Daoy (cell line): ENCODE measurements at places on chromosomes 1 and 21. TPM values are rescaled to one million over a fixed set of nuclear protein-coding genes. Genes with fewer than 3 reads are reported as not detected.

SLC22A15 gene
- total RNA-seq: 1.4 and 7.0 TPM in 2 replicates

THEM5 gene
- total RNA-seq: not detected in 2 replicates

TFF1 gene
- total RNA-seq: not detected in 2 replicates

KCNJ9 gene
- total RNA-seq: not detected in 2 replicates

MLLT11 gene
- total RNA-seq: 48.4 and 52.7 TPM in 2 replicates

TMEM82 gene
- not detected in 2 replicates for total RNA-seq

TCHH gene
- 0.29 TPM in 1 of 2 replicates, not detected in the other for total RNA-seq

NAV1 gene
- 39.2 and 51.8 TPM in 2 replicates for total RNA-seq

CLCA4 gene
- not detected in 2 replicates for total RNA-seq

YBX1 gene
- total RNA-seq: 888 and 951 TPM in 2 replicates
